ENCODE measurements at places on chromosomes 6 and 20. TPM values are rescaled to one million over a fixed set of nuclear protein-coding genes. Genes with fewer than 3 reads are reported as not detected.

- no peak for DNase-seq
Observed at GRCh38 chr6:151275566-151275965, 35.8 kb downstream of the AKAP12 start.

DNA sequence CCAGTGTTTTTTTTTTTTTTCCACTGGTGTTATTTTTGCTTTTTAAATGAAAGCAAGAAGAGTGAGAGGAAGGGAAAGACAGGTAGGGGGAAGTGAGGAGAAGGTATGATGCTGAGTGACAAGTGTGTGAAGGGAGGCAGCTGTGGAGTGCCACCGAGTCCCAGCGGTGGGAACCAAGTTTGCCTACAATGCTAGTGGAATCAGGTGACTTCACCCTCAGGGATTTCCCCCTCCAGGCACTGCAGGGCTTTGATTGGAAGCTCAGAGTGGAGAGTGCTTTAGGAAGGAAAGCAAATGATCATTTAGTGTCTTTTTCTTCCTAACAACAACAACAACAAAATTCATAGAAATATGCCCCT, 120.5 kb upstream of the ENPP5 start:
- no peak for DNase-seq

DNA sequence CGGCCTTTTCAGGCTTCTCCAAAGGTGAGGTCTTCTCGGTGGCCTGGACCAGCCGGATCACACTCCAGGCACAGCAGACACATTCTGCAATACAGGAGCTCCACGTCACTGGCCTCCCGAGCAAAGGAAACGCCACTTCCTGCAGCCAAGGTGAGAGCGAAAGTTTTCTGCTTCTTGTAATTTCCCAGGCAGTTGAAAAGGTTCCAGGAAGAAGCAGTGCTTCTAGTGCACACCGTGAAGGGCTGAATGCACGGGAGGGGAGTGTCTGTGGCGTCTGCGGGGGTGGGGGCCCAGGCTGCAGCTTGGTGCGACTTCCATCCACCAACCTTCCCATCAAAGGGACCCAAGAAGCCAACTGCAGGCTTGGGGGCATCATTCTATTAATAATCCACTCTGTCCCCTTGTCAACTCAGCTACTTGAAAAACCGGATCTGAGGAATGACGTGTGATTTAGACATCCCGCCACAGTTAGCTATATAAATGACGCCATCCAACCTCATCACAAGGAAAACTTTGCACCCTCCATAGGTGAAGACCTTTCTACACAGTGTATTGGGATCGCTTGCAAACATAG, 61.1 kb downstream of the NFATC2 start:
- no peak for DNase-seq

- no peak for DNase-seq
Observed at GRCh38 chr20:17417225-17417624, 114.0 kb downstream of the BFSP1 start.

- no peak for DNase-seq
Observed at GRCh38 chr6:143429970-143430369, 20.5 kb downstream of the ADAT2 start.

- no peak for DNase-seq
Observed at GRCh38 chr6:95231416-95231815, 345.9 kb upstream of the MANEA start.

- no peak for DNase-seq
Observed at GRCh38 chr6:155050311-155050710, 55.2 kb downstream of the TIAM2 start.

DNA sequence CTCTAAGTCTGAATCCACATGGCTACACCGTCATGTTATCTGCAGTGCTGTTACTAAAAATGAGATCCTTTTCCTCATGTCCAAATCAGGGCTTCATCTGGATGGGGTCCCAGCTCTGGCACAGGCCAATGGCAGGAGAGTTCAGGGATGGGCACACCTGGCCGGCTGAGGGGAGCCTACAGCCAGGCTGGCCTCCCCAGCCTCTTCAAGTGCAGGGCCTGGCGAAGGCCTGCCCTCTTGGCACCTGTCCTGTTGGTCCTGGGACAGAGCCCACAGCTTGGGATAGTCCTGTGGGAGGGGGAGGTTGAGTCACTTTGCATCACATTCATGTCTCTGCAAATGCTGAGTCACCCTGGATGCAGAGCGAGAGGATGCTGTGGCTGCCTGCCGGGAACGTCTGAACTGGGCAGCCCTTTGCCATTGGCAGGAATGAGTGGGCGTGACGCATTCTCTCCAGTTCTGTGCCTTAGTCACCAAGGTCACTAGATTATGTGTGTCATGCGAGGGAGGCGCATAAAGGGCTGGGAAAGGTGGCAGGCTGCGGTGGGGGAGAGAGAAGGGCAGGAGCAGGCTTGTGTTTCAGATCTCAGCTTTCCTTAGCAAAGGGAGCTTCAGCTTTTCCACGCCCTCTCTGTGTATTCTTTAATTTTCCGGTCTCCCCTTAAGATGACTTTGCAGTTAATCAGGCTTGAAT, 223.2 kb upstream of the ECI2 start:
- peak; percentile 98 for DNase-seq

GRCh38 chr6:142700032-142700431, 244.9 kb downstream of the HIVEP2 start:
- DNase-seq, result no peak

DNA sequence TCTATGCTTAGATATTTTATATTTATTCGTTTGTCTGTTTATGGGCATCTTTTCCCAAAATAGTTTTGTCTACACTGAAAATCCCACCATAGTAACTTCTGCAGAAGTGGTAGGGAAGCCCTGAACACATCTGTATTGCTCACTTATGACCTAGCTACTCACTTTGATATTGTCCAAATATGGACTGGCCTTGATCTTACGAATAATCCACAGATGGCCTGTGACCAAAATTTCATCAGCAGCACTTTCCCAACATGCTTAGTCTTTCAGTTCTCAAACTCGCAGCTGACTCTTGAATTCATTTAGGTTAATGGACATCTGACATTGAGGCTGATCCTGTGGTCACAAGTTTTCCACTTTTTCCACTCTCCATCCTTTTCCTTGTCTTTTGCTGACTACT, 80.8 kb upstream of the BEND3 start:
- no peak for DNase-seq

The CAP2 gene
- polyA plus RNA-seq, result 84.4 TPM

The RIPK1 gene
- polyA plus RNA-seq, result 20.2 TPM

The IRF4 gene
- not detected for polyA plus RNA-seq

Measured in BJ (cell line).